ENCODE measurements at places on chromosomes 4 and X.

DNA sequence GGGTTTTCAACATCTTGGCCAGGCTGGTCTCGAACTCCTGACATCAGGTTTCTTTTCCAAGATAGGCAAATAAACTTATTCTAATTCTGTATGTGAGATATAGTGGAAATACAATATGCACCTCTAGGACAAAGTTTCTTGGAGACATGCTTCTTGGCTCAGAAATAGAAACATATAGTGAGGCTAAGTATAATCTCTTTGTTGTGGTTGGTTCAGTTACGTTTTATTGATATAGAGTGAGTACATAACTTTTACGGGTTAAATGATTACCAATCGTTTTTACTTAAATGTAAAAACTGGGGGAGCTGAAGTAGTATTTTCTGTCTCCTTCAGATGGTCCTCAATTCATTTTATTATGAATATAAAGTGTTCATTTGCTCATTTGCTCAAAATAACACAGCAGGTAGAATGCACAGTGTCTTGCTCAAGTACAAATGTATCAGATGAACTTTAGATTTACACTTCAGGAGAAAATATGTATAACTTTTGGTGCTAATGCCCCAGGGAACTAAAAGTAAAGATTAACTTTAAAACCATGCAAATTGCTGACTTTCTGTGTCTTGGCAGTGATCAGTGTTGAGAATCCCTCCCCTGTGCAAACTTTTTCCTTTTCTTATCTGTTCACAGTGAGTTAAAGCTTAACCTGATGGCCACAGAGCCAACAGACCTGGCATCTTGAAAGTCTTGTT is 77.6 kb downstream of the AFF1 start:
- no peak for DNase-seq

DNA sequence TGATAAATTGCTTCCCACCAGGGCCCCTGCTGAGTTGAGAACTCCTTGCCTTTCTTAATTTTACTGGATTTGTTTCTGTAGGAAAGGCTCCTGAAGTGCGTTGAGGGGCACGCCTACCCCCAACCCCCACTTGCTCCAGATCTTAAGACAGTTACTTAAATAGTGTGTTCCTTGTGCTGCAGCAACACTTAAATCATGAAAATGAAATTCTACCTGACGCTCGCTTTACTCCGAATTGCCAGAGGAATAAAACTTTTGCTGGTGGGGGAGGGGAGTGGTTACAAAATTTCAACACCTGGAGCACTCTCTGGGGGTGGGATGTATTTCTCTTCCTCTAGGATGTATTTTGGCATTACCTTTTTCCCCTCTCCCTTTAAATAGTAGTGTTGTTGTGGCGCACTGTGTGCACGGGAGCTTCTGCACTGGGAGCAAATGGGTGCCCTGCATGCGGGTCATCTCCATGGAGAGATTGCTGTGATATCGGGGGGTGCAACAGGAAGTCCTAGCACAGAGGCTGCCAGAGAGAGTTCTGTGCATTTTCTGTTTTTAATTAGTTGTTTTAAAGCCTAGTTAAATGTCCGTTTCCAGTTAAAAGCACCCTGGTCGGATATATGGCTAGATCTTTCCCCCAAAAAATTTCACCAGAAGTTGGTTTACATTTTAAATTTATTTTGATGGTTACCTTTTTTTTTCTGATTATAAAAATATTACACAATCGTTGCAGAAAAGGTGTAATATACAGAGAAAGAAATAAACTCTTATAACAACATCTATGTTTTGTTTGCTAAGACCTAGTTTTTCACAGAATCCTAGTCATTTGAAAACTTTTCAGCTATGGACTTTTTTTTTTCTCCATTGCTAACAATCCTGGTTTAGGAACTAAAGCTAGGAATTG is 207.7 kb downstream of the SOWAHB start:
- DNase-seq: no peak

DNA sequence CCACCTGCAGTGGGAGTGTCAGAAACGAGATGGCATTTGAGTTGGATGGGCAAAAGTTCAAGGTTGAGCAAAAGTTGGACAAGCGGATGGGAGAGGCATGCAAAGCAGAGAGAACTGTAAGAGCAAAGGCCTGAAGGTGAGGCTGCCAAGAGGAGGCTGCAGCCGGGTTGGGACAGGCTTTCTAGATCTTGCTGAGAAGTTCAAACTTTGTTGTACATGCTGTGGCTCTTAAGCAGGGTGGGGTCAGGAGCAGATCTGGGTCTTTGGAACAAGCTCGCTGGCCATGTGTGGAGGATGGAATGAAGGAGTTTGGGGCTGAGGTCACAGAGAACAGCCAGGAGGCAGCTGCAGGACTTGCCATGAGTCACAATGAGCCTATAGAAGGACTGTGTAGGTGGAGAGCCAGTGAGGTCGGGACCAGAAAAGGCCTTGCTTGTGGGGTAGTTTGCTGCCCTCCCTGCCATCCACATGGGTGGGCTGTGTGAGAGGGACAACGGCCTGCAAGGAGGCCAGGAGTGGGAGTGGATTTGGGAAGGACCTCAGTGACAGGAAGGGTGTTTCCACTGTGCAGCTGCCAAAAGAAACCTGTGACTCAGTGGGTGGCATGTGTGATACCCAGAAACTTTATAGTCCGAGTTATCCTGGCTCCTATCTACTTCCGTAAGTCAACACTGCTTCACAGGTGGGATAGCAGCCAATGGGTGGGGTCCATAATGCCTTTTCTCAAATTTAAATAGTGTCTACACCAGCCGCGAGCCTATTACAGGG is 210.4 kb downstream of the MID1IP1 start:
- no peak for DNase-seq

DNA sequence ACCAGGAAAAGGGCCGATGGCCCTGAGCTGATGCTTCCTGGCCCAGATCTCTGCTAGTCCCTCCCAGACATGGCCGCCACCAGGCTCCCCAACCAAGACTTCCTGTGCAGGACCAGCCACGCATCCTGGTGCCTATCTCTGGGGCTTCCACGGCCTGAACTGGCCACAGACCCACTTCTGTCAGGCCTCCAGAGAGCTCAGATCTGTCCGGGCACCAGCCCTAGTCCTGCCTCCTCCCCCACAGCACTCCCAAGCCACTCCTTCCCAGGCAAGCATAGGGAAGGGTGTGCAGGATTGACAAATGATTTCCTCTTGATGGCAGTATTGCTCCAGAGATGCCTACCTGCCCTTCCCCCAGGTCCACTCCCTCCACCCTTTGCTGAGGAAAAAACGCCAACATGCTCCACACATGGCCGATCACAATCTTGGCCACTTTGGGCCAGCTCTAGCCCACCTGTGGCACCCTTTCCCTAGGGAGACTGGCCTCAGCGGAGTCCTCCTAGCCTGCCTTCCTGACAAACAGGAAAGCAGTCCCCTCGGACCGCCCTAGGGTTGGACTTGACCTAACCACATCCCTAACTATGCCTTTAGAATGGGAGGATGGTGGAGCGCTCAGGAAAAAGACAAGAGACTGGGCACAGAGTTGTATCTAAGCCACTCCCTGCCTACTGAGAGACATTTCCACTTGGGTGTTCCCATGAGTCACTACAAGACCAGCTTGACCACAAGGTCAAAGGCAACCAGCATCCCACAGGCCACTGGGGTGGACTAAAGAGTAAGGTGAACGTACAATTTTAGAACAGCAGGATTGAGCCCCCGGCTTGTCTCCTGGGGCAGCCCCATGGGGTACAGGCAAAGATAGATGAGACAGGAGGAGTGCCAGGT is 277.5 kb upstream of the AGTR2 start:
- no peak for DNase-seq

GRCh38 chr4:138519436-138519835 is 277.3 kb upstream of the SLC7A11 start:
- no peak for DNase-seq

DNA sequence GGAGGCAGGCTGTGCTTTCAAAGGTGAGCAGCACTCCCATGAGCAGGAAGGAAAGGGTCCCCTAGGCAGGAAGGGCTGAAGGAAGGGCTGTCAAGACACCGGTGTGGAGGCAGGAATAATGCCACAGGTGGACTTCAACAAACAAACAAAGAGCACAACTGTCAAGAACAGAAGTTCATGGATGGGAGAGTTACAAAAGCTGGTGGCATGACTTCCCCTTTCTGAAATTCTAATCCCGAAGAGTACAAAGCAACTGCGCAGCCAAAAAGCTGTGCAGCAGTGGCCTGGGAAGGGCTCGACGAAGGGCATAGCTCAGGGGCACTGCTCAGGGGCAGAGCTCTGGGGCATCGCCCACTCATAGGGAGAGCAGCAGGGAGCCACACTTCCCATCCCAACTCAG is 582.3 kb upstream of the DIPK2B start:
- DNase-seq: no peak

DNA sequence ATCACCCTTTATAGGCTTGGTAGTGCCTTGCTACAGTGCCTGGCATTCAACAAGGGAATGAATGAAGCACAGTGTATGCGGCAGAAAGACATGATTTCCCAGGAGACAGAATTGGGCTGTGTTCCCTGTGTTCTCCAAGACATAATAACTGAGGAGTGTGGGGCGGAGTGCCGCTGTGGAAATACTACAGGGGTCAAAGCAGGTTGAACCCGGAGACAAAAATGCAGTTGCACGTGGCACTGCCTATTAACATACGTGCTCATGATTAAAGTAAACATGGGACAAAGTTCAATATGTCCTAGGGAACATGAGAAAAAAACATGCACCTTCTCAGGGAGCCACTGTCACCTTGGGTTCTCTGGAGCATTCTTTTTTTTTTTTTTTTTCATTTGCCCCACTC is 820.8 kb downstream of the RPA4 start:
- no peak for DNase-seq

DNA sequence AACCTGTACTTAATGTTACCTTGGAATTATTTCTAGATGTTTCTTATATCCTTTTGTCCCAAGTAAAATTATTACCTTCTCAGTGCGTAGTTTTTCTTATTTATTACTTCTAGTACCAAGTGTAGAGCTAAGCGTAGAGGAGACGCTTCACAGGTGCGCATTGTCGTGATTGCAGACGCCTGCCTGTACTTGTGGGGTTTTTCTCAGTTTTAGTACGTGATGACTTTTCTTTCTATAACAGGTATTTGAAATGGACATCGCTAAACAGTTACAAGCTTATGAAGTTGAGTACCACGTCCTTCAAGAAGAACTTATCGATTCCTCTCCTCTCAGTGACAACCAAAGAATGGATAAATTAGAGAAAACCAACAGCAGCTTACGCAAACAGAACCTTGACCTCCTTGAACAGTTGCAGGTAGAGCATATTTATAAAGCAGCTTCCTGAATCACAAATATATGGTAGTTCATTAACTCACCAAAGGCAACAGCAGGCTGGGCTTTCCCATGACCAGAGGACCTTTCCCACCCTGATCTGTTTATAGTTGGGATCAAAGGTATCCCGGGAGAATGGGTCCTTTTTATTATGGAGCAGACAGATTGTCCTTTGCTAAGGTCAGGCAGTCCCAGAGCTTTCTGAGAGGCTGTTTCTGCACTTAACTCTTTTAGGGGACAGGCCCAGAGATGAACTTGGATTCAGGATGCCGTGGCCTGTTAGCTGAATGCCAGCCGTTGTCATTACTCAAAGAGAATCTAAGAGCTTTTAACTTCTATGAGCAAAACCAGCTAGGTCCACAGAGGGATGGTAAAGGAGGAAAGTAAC is 172.9 kb downstream of the PTTG2 start:
- no peak for DNase-seq

DNA sequence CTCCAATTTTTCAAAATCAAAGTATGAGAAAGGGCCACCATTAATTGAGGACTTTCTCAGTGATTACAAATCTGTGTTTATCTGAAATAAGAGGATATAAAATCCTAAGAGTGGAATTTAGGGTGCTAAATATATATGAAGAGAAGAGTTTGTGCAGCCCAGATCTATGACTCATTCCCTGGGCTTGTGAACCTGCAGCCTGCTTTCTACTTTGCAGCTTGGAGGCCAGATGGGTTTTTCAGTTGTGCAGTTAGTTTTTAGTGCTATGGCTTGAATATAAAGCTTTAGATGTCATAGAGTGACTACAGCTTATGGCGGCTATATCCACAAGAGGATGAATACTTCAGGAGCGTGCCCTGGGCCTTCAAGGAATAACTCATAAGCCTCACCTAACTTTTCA is 1391.1 kb downstream of the FSTL5 start:
- no peak for DNase-seq

DNA sequence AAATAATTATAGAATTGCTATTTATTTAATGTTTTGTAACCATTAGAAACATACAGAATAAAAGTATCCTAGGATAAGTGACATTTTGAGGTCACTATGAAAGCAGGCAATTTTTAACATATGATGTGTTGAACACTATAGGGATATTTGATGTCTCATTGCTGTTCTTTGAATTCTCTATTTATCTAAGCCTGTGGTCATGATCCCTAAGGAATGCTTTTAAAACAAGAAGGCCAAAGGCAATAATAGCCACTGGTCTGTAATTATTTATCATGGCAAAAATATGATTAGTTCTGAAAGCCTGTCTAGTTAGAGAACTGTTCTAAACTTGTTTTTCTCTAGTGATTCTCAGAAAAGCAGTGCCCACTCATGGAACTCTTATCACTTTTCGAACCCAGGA is 186.6 kb downstream of the RPA4 start:
- no peak for DNase-seq

GRCh38 chrX:97399400-97399799 is 515.7 kb downstream of the RPA4 start:
- no peak for DNase-seq

DNA sequence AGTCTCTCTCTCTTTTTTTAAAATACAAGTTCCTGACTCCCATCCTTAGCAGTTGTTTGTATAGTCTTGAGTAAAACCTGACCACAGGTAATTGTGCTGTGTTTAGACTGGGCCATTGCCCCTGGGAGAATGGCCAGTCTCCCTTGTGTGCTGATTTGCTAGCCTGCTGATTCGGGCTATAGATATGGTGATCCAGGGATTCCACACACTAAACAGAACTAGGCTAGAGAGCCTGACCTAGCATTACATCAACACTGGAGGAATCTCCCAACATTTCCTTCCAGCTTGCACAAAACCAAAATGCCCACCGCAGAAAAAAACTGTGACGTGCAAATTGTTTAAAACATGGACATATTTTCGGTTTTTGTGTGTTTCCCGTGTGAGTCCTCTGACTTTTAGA is 5.1 kb downstream of the UPRT start:
- no peak for DNase-seq

GRCh38 chr4:19983072-19983471 is 268.6 kb upstream of the SLIT2 start:
- no peak for DNase-seq

DNA sequence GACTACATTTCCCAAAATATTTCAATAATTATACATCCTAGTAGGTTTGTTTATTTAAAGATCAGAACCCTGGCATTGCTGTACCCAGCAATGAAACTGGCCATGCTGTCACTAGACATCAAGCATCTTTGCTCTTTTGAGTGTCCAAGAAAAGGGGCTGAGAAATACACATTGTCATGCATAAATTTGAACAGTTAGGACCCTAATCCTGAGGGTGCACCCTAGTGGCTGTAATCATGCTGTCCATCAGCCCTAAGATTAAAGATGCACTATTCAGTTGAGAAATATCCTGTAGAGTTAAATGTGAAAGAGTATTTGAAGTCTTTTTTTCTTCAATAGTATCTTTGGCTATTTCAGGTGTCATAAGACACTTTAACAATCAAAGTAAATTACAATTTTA is 108.8 kb downstream of the NFKB1 start:
- no peak for DNase-seq

GRCh38 chr4:93018806-93019205 is 715.0 kb downstream of the GRID2 start:
- no peak for DNase-seq

All from stimulated activated CD4-positive, alpha-beta T cell treated with anti-CD3 and anti-CD28 coated beads, Interleukin-15, amount 100 ng/mL, for 1 hour (primary cell).